NCI-H446 (cell line): ENCODE measurements at places on chromosomes 12 and 14.

DNA sequence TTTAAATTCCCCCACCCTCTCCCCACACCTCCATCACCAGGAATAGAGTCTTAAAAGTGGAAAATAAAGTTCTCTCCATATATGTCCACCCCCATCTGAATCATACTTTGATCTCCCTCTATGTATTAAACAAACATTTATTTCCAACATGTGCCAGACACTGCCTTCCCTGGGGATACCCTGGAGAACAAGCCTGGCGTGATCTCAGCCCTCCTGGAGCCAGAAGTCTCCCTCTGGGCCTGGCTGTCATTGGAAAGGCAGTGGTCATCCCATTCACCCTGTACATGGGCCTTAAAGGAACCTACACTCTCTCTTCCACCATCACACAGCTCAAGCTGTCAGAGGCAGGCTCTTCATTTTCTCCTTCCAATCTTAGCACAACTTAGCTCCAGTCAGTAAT lies 143.6 kb downstream of the EMP1 start:
- no peak for DNase-seq

DNA sequence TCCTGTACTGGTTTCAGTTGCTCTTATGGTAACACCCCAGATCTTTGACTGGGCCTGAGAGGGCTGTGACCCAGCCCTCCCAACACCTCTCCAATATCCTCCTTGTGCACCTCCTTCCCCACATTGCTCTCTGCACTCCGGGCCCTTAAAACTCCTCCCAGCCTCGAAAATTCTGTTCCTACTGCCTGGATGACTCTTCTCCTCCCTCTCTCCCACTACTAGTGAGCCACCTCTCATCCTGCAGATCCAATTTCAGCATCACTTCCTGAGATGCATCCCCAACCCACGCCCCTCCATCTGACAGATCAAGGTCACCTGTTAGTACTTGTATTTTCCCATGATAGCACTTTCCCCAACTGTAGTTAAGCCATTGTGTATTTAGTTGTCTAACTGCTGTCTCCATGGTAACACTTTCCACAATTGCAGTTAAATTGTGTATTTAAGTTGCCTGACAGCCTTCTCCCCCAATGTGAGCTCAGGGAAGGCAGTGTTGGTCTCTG lies 11.5 kb upstream of the NT5DC3 start:
- DNase-seq: no peak

- DNase-seq: no peak
Observed at GRCh38 chr12:75579552-75579951, 68.1 kb upstream of the KRR1 start.

DNA sequence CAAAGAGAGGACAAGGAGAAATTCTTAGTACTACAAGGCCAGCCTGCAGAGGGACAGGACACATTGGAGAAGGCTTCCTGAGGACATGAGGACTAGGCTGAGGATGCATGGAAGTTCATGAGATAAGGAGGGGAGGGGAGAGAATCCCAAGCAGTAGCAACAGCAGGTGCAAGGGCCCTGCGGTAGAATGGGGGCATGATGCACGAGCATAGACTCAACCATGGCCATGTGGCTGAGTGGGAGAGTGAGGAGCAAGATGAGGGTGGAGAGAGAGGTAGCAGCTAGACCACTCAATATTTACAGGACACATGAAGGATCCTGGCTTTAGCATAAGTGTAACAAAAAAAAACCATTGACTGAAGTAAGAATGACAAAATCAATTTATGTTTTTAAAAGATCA lies 128.1 kb downstream of the PPM1H start:
- no peak for DNase-seq

GRCh38 chr14:35752380-35752779 lies 56.7 kb downstream of the RALGAPA1 start:
- no peak for DNase-seq

DNA sequence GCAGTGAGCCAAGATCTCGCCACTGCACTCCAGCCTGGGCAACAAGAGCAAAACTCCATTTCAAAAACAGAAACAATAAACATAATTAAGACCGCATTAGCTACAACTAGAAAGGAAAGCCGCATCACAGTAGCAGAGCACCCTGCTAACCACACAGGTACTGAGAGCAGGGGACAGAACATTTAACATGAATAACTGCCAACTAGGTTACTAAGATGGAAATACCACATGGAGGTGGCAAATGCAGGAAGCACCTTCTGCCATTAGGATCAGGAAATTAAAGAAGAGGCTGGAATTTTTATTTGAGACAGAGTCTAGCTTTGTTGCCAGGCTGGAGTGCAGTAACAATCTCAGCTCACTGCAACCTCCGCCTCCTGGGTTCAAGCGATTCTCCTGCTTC lies 41.9 kb downstream of the CDC42BPB start:
- no peak for DNase-seq
